Panc1 (cell line): ENCODE measurements at places on chromosomes 11 and 22.

GRCh38 chr22:48053973-48054372, 1291.5 kb downstream of the TBC1D22A start:
- DNase-seq: no peak

DNA sequence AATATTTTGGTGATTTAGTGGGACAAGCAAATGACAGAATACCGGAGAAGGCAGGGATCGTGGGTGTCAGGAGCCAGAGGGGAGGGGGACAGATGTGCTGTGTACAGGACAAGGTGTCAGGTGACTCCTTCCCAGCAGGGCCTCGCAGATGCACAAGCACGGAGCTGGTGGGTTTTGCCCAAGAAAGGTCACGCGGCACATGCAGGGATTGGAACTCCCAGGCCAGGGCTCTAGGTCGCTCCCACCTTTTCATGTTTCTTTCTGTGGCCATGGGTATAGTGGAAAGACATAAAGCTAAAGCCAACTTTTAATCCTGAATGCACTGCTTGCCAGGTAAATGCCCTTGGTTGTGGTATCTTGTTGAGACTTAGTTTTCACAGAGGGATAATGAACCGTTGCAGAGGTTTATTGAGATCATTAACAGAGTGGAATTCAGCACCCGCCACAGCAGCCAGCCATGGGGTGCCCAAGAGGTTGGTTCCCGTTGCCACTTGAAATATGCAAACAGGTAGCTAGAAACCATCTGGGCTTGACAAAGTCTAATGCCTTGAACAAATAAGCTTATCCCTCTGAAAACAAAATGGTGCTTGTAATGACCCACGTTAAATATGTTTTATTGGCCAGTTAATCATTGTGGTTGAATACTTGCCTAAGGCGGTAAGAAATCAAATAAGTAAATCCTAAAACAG, 10.1 kb downstream of the C22orf23 start:
- DNase-seq: no peak

GRCh38 chr11:36295926-36296325, at the start of gene PRR5L:
Gene PRR5L (plus strand): TSS chr11:36296288. CDS start chr11:36401122, 104,834 bp downstream.
- DNase-seq: no peak

- DNase-seq: peak; percentile 7
Measured at GRCh38 chr11:68798221-68798813, 43.4 kb downstream of the CPT1A start.

GRCh38 chr11:107505647-107506225, 48.1 kb upstream of the CWF19L2 start:
- no peak for DNase-seq

DNA sequence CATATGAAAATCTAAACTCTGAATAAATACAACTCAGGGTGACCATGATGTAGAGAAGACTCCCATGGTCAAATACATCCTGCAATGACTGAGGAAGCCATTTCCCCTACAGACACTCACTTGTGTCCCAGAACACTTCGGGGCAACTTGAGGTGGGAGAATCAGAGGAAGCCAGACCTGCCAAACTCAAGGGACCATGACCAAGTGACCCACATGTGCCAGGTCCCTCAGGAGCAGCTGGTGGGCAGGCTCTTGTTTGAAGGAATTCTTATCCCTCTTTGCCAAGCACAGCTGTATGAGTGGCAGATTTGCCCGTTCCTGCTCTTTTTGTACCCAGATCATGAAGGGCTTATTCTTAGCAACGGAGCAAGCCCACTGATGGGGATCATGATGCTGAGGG, 17.8 kb downstream of the SPATA19 start:
- no peak for DNase-seq

GRCh38 chr11:7383406-7383805, 101.9 kb upstream of the OLFML1 start:
- DNase-seq: no peak

- no peak for DNase-seq
Measured at GRCh38 chr11:132455044-132455443, 1077.3 kb downstream of the OPCML start.

DNA sequence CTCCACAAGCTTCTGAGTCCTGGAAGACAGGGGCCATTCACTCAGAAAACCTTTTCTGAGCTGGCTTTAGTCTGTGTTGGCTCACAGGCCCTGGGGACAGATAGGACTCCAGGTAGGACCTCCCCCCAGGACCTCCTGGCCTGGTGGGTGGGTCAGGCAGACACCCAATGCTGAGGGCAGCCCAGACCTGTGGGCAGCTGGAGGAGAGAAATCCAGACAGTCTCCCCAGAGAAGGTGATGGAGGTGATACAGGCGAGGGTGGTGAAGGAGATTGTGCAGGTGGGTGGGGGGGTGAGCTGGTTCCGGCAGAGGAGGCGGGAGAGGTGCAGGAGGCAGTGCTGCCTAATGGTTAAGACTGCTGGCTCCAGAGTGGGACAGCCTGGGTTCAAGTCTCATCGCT, 15.6 kb downstream of the LRRC32 start:
- no peak for DNase-seq

GRCh38 chr11:14551380-14551779, 31.2 kb upstream of the PSMA1 start:
- DNase-seq: no peak

DNA sequence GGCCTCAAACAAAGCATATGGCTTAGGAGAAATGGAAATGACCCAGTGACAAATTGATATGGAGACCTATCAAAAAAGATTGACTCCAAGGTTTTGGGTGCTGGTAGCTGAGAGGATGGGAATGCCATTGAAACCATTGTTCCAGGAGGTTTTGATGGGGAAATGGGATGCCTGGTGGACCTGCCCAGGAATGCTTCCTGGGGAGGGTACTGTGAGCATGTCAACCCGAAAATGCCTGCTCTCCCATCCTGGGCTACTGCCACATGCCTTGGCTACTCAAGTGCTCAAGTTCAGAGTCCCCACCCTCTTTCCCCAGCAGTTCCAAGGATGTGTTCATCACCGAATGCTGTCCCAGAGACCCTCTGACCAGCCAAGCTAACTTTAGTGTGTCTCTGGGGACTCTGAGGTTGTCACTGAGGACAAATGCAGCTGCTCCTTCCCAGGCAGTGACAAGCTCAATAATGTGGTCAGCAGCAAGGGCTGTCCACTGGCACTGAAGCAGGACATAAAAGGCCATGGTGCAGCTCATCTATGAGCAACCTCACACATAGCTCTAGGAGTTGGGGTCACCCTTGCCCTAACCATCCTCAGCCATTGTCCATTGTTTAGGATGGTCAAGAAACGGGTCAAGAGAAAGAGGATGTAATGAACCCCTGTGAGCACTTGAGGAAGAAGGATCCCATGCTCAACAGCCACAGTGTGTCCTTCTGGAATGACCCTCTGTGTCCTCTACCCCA, 83.7 kb downstream of the TRIM29 start:
- no peak for DNase-seq

DNA sequence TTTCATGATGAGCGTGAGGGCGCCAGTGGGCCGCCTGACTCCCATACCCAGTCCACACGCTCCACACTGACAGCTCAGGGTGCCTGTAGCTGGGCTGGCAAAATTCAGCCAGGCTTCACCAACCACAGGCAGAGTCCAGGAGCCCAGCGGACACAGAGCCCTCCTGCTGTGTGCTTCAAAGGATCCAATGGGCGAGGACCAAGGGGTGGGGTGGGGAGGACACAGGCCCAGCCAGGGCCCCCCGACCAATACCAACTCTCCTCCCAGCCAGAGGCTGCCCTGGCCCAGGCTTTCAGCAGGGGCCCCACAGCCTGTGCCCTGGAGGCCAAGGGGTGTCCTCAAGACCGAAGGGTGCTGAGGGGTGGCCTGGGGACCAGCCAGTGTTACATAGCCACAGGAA, 336.1 kb downstream of the CTTN start:
- DNase-seq: no peak

DNA sequence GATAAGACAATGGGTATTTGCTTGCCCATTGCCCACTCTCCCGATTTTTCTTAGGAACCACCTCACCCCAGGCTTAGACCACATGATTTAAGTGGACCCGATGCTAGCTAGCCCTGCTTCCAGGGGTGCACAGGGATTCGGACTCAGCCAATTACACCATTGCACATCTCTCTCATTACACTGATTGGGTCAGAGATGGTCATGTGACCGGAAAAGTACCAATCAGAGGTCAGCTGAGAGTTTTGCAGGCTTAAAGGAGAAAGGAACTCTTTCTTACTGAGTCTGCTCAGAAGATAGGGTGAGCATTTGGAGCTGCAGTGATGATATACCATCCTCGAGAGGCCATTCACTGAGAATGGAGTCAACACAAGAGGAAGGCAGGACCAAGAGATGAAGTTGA, 12.2 kb upstream of the ANKK1 start:
- no peak for DNase-seq

GRCh38 chr11:44464741-44465140, 100.7 kb upstream of the CD82 start:
- no peak for DNase-seq

DNA sequence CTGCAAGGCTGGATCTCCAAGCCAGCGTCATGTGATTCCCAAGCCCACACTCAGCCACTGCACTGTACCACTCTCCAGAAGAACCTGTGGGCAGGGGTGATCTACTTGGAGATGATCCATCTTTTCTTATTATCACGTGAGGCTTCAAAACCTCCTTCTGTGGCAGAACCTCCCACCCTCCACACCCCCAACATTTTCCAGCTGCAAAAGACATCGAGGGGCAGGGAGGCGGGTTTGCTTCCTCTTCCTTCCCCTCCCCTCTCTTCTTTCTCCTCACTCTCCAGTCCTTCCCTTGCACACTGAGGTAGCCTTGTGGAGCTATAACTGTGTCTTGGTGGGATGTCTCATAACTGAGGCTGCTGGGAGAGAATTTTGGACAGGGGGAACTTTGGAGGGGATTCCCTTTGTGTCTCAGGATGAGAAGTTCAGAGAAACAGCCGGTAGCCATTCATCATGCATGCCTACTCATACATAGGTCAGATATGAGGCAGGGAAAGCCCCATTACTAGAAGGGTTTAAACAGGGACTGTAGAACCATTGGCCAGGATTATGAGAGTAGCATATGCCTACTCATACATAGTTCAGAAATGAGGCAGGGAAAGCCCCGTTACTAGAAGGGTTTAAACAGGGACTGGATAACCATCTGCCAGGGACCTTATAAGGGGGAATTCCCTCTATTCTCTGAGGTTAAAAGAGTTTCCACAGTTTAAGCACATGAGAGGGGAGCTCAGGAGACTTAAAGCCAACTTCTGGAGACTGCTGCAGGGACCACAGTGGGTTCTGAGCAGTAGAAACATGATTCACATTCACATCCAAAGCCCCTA, 420.7 kb upstream of the CADM1 start:
- DNase-seq: no peak

- no peak for DNase-seq
Measured at GRCh38 chr11:75946531-75947530, 131.8 kb downstream of the UVRAG start.

- no peak for DNase-seq
Measured at GRCh38 chr11:67053896-67054329, 2.7 kb upstream of the RHOD start.

GRCh38 chr22:36454916-36455570, 26.4 kb downstream of the TXN2 start:
- DNase-seq: no peak

DNA sequence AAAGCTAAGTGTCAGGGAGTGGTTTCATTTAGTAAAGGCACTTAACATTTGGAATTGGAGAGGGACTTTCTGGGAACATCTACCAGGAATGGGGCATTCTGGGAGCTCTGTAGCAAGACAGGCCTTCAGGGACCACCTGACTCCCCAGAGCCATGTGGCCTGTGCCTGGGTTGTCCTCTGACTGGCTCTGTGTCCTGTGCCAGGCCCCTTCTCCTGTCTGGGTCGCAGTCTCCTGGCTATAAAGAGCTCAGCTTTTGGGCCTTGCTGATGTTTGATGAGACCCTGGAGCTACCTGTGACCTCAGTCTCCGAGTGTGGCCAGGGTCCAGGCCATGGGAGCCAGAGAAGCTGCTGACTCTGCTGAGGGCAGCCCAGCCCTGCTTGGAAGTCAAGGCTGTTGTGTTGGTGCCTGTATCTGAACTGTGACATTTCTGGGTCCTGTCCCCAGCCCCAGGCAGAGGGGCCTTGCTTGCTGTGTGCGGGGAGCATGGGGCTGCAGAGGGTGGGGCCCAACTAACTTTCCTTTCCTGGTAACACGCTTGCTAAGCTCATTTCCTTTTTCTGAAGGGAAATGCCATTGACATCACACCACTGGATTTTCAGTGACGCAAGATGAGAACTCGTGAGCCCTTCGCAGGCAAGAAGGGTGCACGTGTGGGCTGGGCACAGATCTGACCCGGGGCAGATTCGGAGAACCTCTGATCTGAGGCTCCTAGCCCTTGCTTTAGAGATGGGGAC, 41.3 kb downstream of the LRRC32 start:
- no peak for DNase-seq

DNA sequence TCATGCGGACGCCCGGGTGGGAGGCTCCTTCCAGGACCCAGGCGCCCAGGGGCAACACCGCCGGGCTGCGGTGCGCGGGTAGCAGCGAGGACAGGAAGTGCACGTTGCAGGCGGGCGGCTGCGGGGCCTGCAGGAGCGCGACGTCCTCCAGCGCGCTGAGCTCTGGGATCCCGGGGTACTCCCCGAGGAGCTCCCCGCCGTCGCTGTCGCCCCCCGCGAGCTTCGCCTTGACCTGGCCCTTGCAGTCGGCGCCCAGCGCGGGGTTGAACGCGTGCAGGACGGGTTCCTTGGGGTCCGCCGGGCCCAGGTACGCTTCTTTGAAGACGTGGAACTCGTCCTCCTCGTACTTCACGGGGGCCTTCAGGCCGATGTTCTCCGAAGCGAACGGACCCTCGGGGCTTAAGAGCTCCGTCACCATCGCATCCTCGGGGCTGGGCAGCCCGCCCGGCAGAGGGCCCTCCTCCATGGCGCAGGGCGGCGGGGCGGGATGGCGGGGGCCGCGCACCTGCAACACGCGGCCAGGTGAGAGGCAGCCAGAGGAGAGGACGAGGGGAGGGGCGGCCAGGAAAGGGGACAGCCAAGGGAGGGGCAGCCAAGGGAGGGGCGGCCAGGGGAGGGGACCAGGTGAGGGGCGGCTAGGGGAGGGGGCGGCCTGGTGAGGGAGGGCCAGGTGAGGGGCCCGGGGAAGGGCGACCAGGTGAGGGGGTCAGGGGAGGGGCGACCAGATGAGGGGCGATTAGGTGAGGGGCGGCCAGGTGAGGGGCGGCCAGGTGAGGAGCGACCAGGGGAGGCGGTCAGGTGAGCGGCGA, 921 bp downstream of the TESMIN start:
- no peak for DNase-seq

GRCh38 chr11:118606157-118606843, 1.1 kb upstream of the PHLDB1 start:
- no peak for DNase-seq
